ENCODE measurements at places on chromosomes 13 and 19. TPM values are rescaled to one million over a fixed set of nuclear protein-coding genes. Genes with fewer than 3 reads are reported as not detected.
A peak's percentile ranks its signal among the peaks of the same experiment; 100 is the strongest.

DNA sequence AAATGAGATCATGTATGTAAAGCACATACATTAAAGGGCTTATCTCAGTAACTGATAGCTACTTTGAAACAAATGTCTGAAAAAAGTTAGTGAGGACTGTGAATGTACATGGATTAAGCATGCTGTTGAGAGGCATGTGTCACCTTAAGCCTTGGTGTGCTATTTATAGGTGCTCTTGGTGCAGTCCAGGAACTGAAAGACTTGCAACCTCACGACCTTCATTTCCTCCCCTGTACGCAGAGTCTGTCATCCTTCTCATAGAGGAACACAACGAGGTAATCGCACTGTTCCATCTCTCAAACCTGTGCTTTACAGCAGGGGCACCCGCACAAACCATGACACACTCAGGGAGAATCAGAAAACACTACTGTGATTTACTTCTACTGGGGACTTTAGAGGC, 65.6 kb downstream of the UFM1 start:
- no peak for DNase-seq

DNA sequence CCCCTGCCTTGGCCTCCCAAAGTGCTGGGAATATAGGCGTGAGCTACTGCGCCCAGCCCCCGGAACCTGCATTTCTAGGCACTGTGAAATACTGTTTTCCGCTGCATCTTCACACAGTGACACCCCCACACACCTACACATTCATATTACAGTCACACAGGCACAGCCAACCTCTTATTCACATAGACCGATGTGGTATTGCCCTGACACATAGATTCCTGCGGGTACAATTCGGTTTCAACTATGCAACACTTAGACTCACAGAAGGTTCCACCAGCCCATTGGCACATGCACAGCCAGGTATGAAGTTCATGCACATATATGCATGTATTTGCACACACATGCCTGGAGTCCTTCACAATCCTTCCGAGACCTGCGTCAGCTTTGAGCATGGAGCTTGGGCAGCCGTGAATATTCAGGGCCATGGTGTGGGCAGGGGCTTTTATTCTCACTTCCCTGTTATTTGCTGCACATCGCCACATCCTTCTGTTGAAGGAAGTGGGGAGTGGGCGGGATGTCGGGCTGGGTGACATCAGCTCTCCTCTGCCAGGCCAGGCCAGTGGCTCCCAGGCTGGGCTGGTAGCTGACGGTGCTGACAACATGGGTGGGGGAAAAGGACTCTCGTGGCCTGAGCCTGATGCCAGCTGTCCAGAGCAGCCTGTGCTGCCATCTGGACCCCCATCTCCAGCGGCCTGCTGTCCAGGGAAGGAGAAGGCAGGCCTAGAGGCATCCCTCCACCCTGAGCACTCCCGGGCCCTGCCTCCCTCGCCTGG, 5.4 kb upstream of the CDC37 start:
- peak; percentile 82 for DNase-seq

The HIPK4 gene
- total RNA-seq, result not detected

DNA sequence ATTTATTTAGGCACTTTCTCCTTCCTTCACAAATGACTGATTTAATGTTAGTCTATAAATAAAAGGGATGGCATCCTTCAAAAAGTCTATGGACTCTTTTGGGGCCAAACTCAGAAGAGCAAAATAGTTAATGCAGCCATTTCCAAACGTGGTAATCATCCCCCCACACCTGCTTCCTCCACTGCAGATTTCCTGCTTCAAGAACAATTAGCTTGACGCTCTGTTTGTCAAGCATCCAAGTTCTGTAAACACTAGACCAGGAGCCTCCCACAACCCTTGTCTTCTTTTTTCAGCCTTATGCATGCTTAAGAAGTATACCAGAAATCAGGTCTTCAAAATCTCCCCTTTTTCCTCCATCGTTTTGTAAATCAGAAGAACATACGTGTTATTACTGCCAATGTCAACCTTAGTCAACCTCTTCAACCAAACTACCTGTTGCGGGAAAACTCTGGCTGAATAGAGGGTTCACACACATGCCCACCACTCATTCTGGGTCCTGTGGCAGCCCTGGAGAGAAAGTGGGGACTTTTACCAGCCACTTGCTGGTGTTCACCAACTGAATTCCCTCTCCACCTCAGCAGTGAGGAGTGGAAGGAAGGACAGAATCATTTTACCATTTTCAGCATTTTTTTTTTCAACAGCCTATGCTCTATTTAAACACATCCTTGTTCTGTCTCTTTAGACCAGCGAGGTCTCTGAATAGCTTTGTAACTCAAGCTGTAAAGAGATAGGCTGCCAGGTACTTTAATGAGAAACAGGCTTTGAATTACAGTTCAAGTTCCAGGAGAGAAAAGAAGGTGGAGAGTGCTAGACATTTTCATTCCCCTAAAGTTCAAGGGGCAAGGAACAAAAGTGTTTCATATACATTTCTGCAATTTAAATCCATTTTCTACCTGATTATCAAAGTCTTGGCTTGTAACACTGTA, 39.1 kb downstream of the EFNB2 start:
- DNase-seq, result no peak

The ZNF530 gene
- 4.7 TPM for total RNA-seq

DNA sequence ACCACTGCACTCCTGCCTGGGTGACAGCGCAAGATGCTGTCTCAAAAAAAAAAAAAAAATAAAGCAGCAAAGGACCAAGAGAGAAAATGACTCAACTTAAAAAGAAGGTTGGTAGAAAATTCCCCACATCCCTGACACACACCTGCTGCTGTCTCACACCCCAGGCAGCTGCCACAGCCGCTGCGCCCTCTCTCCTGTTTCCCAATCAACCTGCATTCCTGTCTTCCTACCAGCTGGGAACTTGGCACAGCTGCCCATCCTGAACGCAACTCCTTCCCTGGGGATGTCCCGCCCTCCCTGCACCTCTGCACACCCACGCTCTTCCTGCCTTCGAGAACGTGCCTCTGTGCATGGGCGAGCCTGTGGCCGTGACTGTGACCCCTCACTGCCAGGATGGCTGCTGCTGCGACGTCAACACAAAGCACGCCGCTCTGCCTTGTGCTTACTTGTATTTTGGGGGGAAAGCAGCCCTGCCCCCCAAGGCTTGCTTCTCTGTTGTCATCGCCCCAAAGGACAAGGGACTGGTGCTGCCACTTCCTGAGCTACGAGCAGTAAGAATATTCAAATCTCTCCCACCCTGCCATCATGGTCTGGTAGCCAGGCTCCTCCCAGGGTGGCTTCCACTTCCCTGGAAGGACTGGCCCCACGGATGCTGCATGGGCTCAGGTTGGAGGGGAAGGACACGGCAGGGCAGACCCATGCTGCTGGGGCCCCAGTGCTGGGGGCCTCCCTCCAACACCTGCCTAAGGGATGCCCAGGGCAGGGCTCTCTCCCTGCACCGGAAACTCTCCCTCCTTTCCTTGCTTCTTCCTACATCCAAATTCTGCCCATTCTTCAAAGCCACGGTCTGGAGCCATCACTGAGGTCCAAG, 20.7 kb downstream of the SH3GL1 start:
- peak; percentile 33 for DNase-seq

- DNase-seq, result no peak
Measured at GRCh38 chr13:27578121-27579030, 42.0 kb downstream of the LNX2 start.

The ZNF552 gene
- 3.3 TPM for total RNA-seq

DNA sequence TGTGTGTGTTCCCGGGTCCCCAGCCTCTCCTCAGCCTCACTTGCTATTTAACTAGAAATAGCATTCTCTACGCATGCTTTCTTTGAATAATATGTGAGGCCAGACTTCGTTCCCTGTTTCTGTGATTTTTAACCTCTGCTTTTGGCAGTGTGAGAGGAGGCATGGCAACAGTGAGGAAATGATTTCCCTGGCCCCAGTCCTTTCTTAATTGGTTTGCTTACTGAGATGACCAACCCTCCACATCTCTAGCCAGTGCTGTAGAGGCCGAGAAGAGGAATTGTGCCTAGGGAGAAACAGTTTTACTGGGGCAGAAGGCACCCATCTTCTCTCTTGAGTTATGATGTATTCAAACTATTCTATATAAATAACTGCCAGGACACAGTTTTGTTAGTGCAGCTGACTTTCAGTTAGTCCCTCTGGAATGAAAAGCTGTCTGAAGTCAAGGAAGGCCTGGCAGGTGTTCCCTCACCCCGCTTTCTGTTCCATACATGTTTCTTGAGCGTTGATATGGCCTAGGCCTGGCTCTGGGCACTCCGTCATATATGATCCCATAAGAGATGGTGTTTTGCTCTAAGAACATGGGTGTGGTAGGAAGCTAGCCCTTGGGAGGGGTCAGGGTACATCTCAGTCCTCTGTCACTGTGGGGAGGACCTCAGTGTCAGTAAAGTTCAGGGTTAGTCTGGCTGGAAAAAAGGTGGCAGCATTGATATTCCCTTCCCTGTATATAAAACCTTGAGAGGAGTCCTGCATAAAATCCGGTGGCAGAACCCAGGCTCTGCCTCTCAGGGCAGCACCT, 73.7 kb upstream of the NPAS1 start:
- DNase-seq, result no peak

DNA sequence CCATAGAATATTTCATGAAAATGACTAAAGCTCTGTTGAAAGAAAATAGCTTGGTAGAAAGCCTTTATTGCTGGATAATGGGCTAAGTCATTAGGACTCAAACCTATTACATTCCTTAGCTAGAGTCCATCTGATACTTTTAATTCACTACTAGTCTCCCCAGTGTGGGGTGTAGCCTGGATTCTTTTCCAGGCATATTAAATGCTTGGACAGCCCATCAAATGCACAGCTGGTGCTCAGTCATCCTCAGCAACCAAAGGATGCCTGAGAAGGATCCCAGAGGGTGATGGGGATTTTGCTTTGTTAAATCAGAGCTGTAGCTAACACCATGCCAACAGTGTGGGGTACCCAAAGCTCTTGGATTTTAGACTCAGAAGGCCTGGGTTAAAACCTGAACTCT, 153.5 kb downstream of the DLEU7 start:
- no peak for DNase-seq

The STRN4 gene
- 49.0 TPM for total RNA-seq

DNA sequence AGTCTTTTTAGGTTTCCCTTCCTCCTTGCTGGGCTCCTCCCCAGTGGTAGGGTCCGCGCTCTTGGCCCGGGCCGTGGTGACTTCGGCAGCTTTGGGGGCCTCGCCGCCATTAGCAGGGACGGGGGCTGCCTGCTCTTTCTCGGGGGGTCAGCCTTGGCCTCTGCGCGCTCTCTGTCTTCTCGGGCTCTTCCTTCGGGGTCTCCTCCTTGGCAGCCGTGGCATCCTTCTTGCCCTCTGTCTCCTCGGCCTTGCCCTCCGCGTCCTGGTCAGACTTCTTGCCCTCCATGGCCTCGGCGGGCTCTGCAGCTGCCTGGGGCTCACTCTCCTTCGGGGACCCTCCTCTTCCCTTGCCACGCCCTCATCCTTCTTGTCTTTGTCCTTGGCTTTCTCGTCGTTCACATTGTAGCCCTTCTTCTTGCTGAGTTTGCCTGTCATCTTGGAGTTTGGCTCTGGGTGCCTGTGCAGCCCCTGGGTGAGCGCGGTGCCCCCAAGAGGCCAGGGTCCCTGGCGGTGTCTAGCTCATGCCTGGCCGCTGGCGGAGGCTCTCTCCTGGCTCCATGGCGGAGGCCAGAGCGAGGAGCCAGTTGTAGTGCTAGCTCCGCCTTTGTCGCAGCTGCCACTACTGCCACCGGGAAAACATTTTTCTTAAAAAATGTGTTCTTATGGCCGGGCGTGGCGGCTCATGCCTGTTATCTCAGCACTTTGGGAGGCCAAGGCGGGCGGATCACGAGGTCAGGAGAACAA, 283.0 kb upstream of the SGCG start:
- DNase-seq, result peak; percentile 40

The TNNT1 gene
- total RNA-seq, result 8.0 TPM

The NLRP11 gene
- not detected for total RNA-seq

The NALCN gene
- total RNA-seq, result 17.0 TPM

DNA sequence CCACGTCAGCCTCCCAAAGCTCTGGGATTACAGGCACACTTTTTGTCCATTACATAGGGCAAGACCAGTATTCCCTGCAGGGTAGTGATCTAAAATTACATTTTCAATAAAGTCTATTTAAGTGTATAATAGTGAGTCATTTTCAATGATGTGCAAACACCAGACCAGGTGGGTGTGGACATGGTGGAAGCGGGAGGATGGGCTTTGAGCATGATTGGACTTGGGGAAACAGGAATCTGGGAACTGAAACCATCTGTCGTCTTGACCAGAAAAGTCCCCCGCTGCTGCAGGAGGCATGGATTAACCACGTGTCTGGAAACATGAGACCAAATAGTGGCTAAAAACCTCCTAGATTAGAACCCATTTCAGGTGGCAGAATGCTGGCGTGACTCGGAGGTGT, 4.9 kb downstream of the FXYD3 start:
- no peak for DNase-seq

GRCh38 chr19:54561840-54562239, 11.8 kb upstream of the LILRA2 start:
- DNase-seq, result no peak

The KLK14 gene
- total RNA-seq, result 0.31 TPM

DNA sequence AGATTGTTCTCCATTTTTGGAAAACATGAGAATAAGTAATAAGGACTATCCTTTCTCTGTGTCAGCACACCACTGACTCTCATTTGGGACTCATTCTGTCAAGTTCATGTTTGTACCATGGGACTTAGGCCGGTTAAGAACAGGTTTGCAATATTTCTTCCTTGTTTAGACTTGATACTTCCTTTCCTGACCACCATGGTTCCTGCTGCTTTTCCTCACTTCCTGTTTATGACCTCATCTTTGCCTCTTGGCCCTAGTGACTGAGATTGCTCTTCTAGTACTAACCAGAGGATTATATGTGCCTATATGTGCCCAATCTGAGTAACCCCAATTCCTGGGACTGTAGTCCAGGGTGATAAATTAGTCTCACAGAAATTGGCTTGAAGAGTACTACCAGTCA, 32.5 kb upstream of the NDFIP2 start:
- no peak for DNase-seq

DNA sequence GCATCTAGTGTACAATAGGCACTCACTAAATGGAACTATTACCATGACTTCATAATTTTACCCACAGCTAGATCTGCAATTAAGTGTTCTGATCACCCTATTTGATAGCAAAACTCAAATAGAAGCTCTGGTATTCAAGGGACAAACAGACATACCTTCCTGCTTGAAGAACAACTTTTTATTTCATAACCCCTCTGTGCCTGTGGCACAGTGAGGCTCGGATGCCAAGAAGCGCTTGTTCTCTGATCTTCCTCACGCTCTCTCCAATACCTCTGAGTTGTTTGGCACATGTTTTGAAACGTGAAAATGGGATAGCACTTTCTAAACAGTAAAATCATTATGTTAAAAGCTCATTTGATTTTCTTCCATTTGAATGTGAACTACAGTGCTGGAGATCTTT, 232.0 kb downstream of the KLF5 start:
- no peak for DNase-seq

Data from right cardiac atrium (tissue), 5 donors.